Upper lobe of left lung (tissue), 6 donors: ENCODE measurements at places on chromosomes 7 and 10. TPM values are rescaled to one million over a fixed set of nuclear protein-coding genes. Genes with fewer than 3 reads are reported as not detected.

DNA sequence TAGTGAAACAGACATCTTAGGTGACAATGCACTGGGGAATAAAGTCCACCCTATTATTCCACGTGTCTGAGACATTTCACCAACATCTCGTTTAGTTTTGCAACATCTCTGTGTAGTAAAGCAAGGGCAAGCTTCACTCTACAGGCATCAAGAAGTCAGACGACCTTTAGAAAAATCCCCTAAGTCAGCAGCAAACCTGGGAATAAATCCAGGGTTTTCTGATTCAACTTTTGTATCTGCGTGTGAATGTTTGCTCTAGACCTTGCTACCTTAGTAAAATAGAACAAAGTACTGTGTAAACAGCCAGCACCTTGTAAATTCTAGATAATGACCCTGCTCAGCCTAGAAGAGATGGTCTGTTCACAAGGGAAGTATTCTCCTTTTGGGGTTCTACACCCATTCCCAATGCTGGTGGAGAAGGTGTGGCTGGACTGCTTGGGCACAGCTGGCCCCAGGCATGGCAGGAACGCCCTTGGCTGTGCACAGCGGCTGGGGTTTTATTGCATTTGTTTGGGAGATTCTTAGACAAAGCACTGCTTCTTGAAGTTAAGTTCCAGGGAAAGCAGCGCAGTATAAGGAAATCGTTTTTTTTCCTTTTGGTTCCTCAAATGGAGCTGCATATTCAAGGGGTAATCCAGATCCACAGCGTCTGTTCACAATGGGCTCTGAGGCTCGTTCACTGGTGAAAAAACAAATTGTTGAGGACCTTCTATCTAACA lies 38.3 kb upstream of the GALNTL5 start:
- DNase-seq, result no peak

GRCh38 chr7:40716052-40716451 lies 581.2 kb downstream of the SUGCT start:
- no peak for DNase-seq

- no peak for DNase-seq
Observed at GRCh38 chr7:69363136-69363535, 235.1 kb upstream of the AUTS2 start.

DNA sequence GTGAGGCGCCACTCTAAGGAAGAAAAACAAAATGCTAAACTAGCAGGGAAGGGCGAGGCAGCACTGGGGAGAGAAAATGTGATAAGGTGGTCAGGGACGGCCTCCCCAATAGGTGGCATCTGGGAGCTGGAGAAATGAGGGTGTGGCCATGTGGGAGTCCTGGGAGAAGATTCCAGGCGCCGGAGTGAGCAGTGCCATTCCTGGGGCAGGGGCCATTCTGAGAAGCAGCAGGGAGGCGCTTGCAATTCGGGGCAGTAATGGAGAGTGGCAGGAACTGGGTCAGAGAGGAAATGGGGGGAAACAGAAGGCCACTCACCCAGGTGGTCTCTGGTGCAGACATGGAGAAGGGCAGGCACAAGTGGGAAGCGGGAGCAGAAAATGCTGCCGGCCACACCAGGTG lies 61.8 kb upstream of the LRRC18 start:
- no peak for DNase-seq

DNA sequence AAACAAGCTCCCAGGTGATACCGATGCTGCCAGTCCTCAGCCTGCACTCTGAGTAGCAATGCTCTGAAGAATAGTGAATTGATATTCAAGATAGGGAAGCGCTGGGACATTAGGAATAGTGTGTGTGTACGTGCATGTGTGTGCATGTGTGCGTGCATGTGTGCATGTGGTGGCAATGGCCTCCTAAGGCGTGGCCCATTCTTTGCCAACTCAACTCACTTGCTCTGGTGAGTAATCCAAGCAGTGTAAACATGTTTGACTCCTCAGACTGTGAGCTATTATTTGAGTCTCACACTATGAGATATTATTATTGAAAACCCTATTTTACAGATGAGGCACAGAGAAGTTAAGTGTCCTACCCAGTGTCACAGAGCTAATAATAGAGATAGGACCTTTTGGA lies 186.6 kb downstream of the RAB11FIP2 start:
- no peak for DNase-seq

- DNase-seq, result no peak
Observed at GRCh38 chr7:151570366-151570915, 50.7 kb upstream of the RHEB start.

MSMB gene
- not detected for total RNA-seq

PLAC9 gene
- not detected for total RNA-seq

NKX1-2 gene
- total RNA-seq, result not detected
